ENCODE measurements at places on chromosomes 2 and 18.

- DNase-seq = no peak
These were observed 9.6 kb downstream of the SH3YL1 start for GRCh38 chr2:254241-254640.

GRCh38 chr2:126890551-126891450 lies 7.9 kb upstream of the TEX51 start:
- DNase-seq = no peak

- no peak for DNase-seq
These were observed 61.8 kb downstream of the CABYR start for GRCh38 chr18:24200494-24201290.

- DNase-seq = no peak
These were observed 57.8 kb upstream of the MC2R start for GRCh38 chr18:13973061-13973575.

GRCh38 chr2:181683518-181684453 lies 3.5 kb upstream of the NEUROD1 start:
- no peak for DNase-seq

DNA sequence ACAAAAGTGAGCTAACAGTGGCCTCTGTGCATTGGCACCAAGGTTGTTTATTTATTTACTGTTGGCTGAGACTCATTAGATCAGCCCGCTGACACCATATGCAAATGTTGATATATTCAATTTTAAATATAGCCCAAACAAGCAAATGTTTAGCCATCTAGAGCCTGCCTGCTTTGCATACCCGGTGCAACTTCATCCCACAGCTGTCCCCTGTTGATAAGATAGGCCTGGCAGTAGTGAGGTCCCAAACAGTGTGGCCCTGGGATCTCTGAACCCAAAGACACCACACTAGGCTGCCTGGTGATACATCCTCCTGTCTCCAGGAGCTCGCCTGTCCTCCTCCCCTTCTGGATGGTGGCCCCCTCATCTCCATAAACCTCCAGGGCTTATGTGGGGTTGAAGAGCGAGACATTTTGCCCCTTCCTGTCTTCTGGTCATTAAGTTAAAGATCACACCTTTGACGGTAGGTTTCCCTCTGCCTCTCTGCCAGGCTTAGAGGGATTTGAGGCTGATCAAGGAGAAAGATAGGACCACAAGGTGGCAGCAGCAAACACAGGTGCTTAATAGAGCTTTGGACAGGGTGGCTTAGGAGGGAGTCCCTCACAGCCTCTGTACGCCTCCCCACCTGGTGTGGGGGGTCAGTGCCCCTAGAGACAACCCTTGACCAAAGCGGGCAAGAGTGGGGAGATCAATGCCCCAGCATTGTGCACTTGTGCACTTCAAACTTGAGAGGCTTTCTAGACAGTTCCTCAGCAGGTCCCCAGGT lies 23.7 kb upstream of the MYO5B start:
- DNase-seq = peak; percentile 37

GRCh38 chr2:211994806-211995205 lies 543.8 kb downstream of the ERBB4 start:
- DNase-seq = no peak

- no peak for DNase-seq
These were observed 43.1 kb downstream of the ACKR3 start for GRCh38 chr2:236612737-236613136.

- no peak for DNase-seq
These were observed 14.7 kb downstream of the NEDD4L start for GRCh38 chr18:58058720-58059119.

DNA sequence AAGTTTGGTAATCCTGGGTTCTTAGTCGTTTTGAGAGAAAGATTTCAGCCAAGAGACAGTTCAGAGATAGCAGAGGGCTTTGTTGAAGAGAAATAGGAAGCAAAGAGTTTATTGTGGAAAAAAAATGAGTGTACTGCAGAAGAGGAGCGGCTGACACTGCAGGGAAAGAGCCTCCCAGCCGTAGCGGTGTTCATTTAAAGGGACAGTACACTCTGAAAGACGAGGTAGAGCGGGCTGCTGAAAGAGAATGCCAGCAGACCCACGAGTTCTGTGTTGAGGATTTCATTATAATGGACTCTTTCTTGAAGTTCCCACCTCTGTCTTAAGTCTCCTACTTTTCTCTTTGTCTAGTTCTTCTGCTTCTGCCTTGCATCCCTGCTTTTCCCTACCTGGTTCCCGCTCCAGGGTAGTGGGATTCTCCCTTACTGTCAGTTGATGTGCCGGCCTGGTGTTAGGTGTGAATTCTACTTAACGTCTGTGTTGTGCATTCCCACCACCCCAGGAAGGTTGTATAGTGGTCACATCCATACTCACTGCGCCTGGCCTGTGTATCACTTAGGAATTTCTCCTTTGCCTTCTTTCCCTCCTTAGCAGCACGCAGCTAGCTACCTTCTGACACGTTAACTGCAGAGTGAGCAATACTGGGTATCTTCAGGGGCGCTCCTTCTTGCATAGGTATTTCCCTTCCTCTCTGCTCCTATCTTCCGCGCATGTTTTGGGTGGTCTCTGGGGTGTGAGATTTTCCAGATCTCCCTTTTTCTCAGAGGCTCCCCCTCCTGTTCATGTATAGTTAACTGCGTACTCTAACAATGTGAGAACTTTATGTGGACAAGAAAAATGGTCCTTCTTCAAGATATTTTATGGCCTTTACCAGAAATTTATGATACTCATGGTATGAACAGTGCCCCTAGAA lies 164.5 kb downstream of the PTH2R start:
- DNase-seq = no peak

DNA sequence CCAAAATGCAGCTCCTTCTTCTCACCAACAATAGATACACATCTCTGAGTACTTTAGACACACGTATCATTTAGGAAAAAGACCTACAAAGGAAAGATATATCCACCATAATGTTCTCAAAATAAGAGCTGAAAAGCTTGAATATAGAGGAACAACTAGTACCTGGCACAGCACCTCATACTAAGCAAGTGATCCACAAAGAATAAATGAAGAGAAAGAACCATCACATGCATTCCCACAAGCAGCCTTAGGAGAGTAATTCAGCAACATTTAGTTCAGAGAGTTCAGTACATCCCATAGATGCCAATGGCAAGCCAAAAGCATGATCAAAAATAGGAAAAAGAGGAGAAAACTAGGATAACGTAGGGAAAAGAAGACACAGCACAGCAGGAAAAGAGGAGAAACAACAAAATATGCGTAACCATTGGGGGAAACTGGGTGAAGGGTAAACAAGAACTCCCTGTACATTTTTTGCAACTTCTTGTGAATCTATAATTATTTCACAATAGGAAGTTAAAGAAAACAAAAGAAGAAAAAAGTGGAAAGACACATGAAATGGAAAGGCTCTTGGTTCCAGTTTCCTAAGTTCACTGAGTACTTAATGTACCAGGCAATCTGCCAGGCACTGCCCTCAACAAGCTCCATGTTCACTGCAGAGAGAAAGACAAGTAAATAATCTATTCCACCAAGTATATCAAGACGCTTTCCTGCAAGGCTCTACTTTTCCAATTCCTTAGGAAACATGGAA lies 22.3 kb downstream of the CLASP1 start:
- DNase-seq = peak; percentile 95

- no peak for DNase-seq
These were observed 70.1 kb downstream of the LDLRAD4 start for GRCh38 chr18:13288509-13289133.

GRCh38 chr2:205876127-205876526 lies 193.8 kb downstream of the NRP2 start:
- no peak for DNase-seq

GRCh38 chr2:156435396-156435717 lies 822 bp upstream of the GPD2 start:
- DNase-seq = no peak

GRCh38 chr2:231315896-231316295 lies 79.6 kb upstream of the B3GNT7 start:
- DNase-seq = no peak

GRCh38 chr18:8091035-8091434 lies 518.2 kb upstream of the RAB12 start:
- peak; percentile 63 for DNase-seq

DNA sequence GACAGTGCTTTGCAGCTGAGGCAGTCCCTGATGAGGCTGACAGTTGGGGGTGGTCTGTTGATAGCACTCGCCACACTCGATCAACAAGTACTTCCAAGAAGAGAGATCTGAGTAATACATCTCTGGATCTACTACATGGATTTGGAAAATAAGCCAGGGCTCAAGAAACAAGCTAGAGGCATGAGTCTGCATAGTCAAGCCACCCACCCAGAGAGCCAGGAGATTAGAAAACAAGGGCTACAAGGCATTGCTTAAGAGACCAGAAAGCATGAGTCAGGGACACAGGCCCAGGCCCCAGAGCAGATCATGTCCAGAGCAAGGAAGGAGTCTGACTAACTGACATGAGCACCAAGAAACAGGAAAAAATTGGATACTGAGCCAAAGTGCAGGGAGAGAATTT lies 196.9 kb upstream of the CWC22 start:
- DNase-seq = peak; percentile 83

GRCh38 chr2:172098287-172098649 lies 4.4 kb downstream of the DLX2 start:
- no peak for DNase-seq

DNA sequence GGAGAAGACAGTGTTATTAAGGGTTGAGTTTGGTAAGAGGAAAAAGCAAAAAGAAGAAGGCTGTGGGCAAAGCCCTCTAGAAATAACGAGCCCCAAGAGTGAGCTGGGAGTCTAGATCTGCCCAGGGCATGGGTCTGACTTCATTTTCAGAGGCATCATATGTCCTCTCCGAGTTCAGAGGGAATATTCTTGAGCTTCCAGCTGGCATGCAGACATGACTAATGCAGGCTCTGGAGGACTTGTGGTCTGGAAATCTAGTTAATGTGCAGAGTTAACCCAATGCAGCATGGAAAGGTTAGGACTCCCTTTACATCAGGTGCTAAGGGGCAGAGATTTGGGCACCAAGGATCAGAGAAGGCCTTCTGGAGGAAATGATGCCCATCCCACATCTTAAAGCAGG lies 7.3 kb downstream of the ACMSD start:
- peak; percentile 63 for DNase-seq

GRCh38 chr2:173653432-173653805 lies 298.7 kb downstream of the CDCA7 start:
- DNase-seq = no peak

GRCh38 chr2:138373993-138374408 lies 127.6 kb upstream of the SPOPL start:
- peak; percentile 73 for DNase-seq

DNA sequence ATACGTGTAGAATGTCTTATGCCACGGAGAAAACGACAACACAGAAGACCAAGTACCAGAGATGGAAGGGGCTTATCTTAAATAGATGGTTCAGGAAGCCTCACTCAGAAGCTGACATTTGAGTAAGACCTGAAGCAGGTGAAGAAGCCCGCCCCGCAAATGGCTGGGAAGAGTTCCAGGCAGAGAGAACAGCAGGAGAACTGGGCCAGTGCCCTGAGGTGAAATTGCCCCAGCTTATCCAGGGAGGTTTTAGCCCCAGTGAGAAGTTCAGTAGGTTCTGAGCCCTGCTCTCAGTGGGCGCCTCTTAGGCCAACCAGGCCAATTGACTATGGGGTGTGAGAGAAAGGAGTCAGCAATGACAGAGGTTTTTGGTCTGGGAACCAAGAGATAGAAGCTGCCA lies 166.1 kb upstream of the FOSL2 start:
- DNase-seq = no peak

- DNase-seq = peak; percentile 35
These were observed 49.9 kb downstream of the KCNIP3 start for GRCh38 chr2:95346738-95347671.

- peak; percentile 61 for DNase-seq
These were observed 5.0 kb downstream of the SPIRE1 start for GRCh38 chr18:12652861-12653401.

DNA sequence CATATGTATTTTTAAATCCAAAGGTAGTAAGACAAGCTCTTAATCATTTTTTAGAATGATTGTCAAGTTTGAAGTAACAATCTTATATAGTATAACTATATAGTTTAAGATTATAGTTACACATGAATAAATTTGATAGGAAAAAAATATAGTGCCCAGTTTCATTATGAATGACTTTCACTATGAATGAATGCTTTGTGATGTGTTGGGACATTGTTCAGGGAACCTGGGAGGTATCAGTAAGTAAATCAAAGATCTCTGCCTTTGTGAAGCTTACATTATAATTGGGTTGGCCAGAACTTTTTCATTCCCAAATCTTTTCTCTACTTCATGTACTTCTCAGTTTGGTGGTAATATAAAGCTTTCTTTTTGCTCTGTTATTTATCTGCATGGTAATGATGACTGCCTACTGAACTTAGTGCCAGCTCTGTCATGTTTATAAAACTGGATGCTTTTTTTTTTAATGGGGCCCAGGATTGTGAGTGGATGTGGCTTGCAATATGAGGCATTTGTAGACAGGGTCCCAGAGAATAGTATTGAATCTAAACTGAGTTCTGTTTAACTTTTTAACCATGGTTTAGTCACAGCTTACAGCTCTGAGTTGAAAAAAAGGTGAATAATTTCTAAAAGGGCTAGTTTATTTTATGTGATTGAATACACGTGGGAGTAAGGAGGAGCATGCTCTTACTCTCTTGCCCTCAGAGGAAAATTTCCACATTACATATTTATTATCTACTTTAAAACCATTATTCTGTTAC lies 23.3 kb downstream of the GLS start:
- no peak for DNase-seq

- DNase-seq = no peak
These were observed 1136.0 kb downstream of the LRP1B start for GRCh38 chr2:140994856-140995255.

DNA sequence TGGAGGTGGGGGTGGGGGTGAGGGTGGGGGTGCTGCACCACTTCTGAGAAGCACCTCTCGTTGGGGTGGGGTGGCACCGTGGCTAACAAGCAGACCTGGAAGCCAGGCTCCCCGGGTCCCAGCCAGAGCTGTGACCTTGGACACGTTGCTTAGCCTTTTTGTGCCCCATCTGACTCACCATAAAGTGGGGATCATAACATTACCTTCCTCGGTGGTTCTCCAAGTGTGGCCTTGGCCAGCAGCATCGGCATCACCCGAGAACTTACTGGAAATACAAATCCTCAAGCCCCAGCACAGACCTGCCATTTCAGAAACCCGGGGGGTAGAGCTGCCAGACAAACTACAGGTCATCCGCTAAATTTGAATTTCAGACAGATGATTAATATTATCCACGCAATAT lies 58.7 kb upstream of the SLC66A3 start:
- no peak for DNase-seq

DNA sequence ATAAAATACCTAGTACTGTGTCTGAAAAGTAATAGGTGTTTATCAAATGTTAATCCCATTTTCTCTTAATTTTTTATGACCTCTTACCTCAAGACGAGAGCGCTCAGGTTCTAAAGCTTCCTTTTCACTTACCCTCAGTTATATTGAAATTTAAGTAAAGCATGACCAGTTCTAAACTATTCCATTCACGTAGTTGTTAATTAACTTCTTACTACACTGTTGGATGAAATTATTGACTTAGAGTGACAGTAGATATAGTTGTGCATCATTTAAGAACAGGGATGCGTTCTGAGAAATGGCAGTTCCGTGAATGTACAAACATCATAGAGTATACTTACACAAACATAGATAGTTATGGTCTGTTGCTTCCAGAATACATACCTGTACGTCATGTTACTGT lies 20.1 kb upstream of the HTR2B start:
- DNase-seq = no peak

- no peak for DNase-seq
These were observed 124.2 kb downstream of the OLA1 start for GRCh38 chr2:174124181-174124580.

Measured in cardiac fibroblast (primary cell).